ENCODE measurements at places on chromosomes 2 and 18. TPM values are rescaled to one million over a fixed set of nuclear protein-coding genes. Genes with fewer than 3 reads are reported as not detected.

DNA sequence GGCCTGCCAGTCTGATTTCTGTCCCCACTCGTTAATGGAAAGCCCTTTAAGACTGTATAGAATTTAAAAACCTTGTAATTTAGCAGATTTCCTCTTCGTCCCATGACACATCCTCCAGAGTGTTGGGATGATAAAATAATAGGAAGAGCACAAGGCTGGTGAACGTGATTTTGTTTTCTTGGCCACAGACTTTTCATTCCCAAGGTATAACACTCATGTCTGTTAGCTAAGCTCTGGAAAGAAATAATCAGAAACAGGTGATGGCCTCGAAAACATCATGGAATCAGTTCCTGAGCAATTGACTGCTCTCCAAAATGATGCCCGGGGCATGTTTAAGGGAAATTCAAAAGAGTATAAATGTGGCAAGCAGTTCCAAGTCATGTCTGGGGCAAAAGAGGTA lies 337.8 kb upstream of the TCF4 start:
- no peaks in the 10 kb centered on the region for H3K36me3 ChIP-seq
- no peak for DNase-seq
- no peak overlapping the region for H3K4me3 ChIP-seq
- H3K27me3 ChIP-seq: no peaks in the 10 kb centered on the region

DNA sequence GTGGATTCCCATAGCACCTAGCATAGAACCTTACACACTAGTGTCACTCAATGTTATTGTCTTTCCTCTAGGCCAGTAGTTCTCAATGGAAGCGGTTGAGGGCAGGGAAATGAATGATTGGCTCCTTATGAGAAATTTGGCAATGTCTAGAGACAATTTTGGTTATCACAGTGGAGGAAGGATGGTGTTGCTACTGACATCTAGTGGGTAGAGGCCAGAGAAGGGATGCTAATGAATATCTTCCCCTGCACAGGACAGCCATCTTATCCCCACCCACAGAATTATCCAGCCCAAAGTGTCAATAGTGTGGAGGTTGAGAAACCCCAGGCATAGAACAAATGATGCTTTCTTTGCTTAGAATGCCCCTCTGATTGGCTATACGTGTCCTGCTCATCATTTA lies 15.8 kb downstream of the C18orf63 start:
- H3K36me3 ChIP-seq: no peaks in the 10 kb centered on the region
- no peak overlapping the region for H3K4me3 ChIP-seq
- H3K27ac ChIP-seq: no peak overlapping the region
- H3K4me1 ChIP-seq: no peaks in the 10 kb centered on the region

DNA sequence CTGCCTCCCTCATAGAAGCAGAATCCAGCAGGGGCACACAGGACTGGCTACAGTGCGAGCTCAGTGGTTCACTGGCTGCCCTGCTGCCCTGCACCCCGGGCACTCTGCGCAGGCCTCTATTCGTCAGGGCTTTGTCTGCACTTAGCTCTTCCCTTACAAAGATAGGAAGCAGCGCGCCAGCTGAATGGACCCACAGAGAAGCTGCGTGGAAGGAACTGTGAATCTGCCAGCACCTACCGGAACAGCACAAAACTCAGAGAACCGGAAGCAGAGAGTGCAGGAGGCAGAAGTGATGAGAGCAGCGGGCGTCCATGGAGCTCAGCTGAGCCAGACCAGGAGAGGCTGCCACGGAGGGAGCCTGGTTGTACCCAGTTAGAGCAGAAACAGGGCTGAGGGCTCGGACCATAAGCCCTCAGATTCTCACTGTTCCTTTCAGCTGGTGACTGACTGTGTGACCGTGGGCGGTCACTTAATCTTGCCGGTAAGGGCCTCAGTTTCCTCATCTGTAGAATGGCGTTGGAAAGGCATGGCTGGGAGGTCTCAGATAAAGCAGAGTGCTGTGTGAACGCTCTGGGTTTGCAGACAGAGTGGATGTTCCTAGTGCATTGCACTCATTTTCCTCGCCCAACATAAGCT lies 23.1 kb upstream of the SLC66A3 start:
- DNase-seq: no peak
- H3K36me3 ChIP-seq: no peaks in the 10 kb centered on the region
- no peak overlapping the region for H3K27ac ChIP-seq
- H3K4me3 ChIP-seq: peak overlapping the region; percentile 56
- H3K27me3 ChIP-seq: no peaks in the 10 kb centered on the region

- no peaks in the 10 kb centered on the region for H3K4me1 ChIP-seq
- no peaks in the 10 kb centered on the region for H3K36me3 ChIP-seq
- H3K4me3 ChIP-seq: no peak overlapping the region
- DNase-seq: no peak
- no peaks in the 10 kb centered on the region for H3K27me3 ChIP-seq
Measured at GRCh38 chr2:209114588-209115240, 309.1 kb upstream of the MAP2 start.

HOXD1 gene
- total RNA-seq: 0.85 TPM

GRCh38 chr2:164620457-164620856 lies 825 bp downstream of the GRB14 start:
- no peak overlapping the region for H3K27ac ChIP-seq
- no peaks in the 10 kb centered on the region for H3K36me3 ChIP-seq
- peaks cover 17% of the 10 kb centered on the region for H3K4me1 ChIP-seq
- H3K4me3 ChIP-seq: peak overlapping the region; percentile 74

GRCh38 chr2:9693196-9693491 lies 62.3 kb upstream of the YWHAQ start:
- H3K27me3 ChIP-seq: no peaks in the 10 kb centered on the region
- H3K4me3 ChIP-seq: peak overlapping the region; percentile 6
- H3K4me1 ChIP-seq: peaks cover 12% of the 10 kb centered on the region
- no peaks in the 10 kb centered on the region for H3K36me3 ChIP-seq

SERPINB2 gene
- total RNA-seq: 157 TPM

DHX57 gene
- total RNA-seq: 18.8 TPM

DNA sequence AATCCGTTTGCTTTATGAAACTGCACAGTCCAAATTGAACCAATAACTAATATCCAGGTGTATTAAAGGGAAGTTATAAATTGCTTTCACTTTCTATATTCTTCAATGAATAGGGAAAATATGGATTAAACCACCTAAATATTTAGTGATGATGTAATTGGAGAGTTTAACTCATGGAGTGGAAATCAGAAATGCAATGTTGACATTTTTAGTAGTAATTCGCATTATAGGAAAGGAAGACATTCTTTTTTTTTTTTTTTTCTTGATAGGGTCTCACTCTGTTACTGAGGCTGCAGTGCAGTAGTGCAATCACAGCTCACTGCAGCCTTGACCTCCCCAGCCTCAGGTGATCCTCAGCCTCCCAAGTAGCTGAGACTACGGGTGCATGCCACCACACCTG lies 321.9 kb downstream of the RNF144A start:
- no peak overlapping the region for H3K27ac ChIP-seq
- no peak overlapping the region for H3K4me3 ChIP-seq
- H3K36me3 ChIP-seq: no peaks in the 10 kb centered on the region
- DNase-seq: no peak
- no peaks in the 10 kb centered on the region for H3K27me3 ChIP-seq

DNA sequence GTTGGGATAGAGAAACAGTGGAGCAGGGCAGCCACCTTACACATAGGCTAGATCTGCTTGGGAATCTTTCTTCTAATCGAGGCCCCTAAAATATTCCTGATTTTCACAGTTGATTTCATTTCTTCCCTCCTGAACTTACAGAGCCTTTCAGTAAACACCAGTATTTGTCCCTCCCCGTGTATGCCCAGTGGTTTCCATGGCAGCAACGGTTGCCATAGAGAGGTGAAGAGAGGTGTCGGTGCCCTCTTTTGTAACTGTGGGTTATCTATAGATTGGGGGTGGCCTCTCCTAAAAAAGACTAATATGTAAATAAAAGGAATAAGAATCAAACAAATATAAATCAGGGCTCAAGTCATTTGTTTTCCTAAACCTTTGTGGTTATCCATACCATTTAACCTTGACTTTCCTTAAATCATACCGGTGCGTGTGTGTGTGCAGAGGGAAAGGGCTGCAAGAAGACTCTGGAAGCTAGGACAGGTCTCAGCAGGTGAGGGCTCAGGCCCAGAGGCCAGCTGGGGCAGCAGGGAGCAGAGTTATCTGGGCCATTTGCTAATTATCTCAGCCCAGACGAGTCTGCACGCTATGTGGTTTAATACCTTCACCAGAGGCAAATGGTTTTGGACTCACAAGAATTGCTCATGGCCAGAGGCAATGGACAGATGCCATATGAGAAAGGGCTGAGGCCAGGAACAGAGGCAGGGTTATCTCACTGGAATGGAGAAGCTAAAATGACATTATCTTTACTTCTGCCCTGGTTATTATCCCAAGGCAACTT lies 35.5 kb downstream of the LIPG start:
- H3K27ac ChIP-seq: no peak overlapping the region
- H3K27me3 ChIP-seq: no peaks in the 10 kb centered on the region
- no peaks in the 10 kb centered on the region for H3K4me1 ChIP-seq
- DNase-seq: no peak

DNA sequence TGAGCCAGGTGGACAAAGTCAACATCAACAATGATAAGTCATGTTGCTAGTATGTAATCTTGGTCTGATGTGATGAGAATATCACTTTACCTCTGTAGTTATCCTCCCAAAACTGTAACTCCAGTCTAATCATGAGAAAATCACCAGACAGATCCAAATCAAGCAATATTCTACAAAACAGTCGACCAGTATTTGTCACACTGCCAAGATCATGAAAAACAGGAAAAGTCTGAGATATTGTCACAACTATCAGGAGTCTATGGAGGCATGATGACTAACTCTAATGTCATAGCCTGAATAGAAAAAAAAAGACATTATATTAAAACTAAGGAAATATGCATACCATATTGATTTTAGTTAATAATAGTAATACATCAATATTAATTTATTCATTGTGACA lies 1883.3 kb upstream of the CELF4 start:
- H3K27ac ChIP-seq: no peak overlapping the region
- no peaks in the 10 kb centered on the region for H3K36me3 ChIP-seq
- no peak for DNase-seq

DNA sequence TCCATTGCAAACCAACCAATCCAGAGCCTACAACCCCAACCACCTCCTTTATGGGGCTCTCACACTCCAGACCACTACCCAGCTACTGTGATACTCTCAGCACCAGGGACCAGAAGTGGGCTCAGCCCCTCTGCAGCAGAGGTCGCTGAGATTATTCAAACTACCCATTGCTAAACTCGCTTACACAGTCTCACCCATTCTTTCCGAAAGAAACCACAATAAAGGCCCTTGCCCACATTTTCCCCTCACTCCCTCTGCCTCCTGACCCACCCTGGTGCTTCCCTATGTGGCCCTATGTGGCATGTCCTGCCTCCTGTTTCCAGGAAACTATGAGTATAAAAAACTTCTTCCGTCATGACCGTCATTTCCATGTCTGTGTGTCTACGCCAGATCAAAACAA lies 10.7 kb downstream of the TEX51 start:
- H3K27me3 ChIP-seq: peaks cover 6% of the 10 kb centered on the region
- H3K4me3 ChIP-seq: no peak overlapping the region
- no peak overlapping the region for H3K27ac ChIP-seq
- DNase-seq: no peak

REEP1 gene
- 0.34 TPM for total RNA-seq

DNA sequence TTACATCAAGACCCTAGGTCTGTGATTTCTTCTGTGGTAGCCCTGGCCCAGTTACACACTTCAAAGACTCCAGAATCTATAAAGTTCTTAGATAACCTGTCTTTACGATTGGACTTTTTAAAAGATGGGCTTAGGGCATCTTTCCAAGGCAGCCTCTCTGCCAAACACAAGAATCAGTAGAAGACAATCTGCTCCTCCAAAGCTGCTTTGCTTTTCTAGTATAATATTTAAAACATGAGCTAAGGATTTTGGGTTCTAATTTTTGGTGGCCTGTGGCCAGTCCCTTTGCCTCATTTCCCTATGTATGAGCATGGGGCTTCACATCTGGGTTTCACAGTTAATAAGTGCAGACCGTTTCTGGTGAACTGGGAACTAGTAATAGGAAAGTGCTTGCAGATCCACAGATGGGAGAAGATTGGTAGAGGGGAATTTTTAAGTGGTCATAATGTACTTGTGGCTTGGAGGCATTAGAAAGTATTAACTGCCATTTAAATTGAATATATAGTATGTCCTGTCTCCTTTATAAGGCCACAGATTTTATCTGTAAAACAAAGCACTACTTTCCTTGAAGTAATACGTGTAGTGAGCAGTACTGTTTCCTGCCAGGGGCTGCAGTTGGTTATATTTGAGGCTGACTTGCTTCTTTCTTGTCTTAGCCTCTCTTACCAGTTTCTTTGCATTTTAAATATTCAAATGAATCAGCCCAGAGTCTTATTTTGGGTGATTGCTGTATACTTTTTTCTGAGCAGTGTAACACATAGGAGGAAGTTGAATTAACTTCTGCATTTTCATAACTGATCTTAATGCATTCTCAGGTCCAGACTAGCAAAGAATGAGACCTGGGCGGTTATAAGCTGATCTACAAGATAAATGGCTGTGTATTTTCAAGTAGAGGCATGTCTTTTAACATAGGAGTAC lies 1.5 kb downstream of the ARPC2 start:
- no peaks in the 10 kb centered on the region for H3K27me3 ChIP-seq
- DNase-seq: no peak
- H3K27ac ChIP-seq: peak overlapping the region; percentile 98
- H3K4me1 ChIP-seq: peaks cover 61% of the 10 kb centered on the region

ANKRD62 gene
- total RNA-seq: 1.2 TPM
